ENCODE measurements at places on chromosomes 7 and 10.

DNA sequence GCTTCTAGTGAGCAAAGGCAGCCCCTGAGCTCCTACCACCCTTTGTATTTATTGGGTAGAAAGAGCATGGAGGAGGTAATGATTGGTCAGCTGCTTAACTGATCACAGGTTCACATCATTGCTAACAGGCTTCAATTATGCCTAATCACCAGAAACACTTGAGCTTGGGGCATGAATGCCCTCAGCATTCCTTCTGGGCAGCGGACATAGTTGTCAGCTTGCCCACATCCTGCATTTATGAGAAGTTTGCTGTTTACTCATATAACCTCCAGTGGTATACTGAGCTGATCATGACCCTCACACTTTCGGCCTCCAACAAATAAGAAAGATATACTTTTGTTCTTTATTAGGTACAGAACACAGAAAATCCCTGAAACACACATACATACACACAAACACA is 140.3 kb upstream of the ODAD2 start:
- DNase-seq, result no peak

DNA sequence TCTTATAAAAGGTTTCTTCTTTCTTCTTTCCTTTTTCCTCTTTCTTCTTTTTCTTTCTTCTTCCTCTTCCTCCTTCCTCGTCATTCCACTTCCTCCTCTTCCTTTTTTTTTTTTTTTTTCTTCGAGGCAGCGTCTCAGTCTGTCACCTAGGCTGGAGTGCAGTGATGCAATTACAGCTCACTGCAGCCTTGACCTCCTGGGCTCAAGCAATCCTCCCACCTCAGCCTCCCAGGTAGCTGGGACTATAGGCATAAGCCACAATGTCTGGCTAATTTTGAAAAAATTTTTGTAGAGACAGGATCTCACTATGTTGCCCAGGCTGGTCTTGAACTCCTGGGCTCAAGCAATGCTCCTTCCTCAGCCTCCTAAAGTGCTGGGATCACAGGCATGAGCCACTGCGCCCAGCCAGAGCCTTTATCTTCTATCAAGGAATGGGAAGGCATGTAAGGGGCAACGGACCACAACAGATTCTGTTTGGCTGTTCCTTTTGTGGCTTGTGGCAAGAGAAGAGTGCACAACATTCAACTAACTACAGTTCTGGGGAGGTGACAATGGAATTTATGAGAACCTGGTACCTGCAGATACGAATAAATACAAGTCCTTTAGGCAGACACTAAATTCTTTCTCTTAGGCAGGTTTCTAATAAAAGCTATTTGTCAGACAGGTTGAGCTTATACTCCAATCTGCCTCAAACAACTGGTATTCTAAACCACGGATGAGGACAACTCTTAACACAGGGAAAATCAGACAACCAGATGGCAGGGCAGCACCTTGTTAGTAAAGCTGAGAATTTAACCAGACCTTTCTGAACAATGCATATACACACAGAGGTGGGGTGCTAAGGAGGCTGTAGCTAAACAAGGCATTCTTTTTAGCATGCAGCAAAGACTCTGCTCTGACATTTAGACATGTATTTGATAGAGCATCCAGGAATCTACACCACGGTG is 100.3 kb downstream of the DOCK4 start:
- no peak for DNase-seq

DNA sequence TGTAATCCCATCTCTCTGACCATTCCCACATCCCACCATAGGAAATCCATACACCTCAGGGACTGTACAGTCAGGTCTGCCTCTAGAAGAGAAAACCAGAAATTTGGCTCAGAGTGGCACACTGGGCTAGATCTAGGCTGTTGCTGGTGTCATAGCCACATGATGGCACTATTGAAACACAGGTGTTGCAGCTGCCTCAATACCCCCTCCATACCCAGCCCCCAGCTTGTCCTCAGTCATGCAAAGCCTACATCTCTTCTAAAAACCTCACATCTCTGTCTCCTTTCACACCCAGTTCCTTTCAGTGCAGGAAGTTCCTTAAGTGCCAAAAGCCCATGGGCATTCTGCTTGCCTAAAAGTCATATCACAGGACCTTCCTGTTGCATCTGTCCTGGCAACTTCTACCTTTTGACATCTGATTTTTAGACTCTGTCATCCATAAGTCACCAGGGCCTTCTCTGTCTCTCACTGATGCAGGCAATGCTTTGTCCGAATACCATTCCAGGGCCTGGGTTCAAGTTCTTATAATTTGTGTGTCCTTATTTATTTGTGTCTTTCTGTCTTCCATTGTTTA is 27.0 kb upstream of the HIBADH start:
- no peak for DNase-seq

GRCh38 chr7:48193421-48193820 is 22.2 kb downstream of the ABCA13 start:
- DNase-seq, result no peak

GRCh38 chr7:36707465-36707864 is 16.8 kb downstream of the AOAH start:
- no peak for DNase-seq

GRCh38 chr7:107744345-107744750 is 406 bp downstream of the CBLL1 start:
- no peak for DNase-seq

DNA sequence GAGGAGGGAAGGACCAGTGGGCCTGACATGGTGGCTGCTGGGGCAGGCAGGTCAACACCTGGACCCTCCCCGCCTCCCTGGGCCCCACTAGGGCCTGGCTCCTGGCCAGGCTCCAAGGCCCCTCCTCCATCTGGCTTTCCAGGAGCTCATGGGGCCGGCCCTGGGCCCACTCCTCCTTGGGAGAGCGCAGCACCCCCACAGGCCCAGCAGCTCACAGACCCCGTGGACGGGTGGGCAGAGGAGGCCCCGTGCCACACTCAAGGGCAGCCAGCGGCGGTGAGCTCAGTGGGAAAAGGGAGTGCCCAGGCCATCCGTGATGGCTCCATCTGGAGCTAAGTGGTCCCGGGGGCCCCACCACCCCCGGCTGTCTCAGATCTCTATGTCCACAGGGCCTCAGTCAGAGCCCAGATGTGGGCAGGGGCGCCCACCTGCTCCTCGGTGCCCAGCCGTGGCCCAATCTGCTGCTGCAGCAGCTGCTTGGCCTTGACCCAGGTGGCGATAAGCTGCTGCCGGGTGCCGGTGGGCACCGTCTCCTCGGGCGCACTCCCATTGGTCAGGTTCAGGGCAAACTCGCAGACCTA is 32.8 kb downstream of the CFAP46 start:
- DNase-seq, result no peak

- DNase-seq, result no peak
Observed at GRCh38 chr7:134662871-134663205, 16.2 kb downstream of the BPGM start.

DNA sequence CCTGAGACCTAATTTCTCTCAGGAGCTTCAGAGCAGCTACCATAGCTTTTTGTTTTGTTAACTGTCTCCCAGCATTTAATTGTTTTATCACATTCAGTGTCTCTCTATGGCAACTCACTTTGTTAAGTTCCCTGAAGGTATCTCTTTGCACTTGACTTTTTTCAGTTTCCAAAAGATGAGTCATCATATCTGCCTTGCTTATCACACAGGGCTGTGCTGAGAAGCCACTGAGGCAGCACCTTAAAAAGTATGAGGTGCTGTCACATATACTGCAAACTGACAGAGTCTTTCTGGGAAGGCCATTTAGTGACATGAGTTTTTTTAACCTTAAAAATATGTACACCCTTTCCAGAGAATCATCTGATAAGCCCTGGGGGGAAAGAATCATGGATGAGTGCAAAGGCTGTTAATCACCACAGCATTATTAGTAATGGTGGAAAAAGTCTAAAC is 56.8 kb downstream of the PPP1R3C start:
- DNase-seq, result no peak

DNA sequence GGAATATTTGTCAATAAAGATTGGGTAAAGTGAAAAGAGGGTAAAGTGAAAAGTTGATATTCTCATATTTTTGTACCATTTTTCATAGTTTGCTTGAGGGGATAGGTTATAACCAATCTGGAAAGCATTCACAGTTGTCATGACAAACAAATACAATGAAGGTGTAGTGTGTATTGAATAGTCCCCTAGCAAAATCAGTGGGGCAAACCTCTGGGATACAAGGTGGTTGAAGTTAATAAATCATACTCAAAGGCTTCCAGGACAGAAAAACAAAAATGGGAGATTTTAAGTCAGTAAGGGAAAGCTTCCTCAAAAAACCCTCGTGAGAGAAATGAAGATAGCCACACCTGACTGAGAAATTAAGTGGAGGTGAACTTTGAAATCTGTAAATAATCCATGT is 39.4 kb downstream of the PHTF2 start:
- DNase-seq, result no peak

DNA sequence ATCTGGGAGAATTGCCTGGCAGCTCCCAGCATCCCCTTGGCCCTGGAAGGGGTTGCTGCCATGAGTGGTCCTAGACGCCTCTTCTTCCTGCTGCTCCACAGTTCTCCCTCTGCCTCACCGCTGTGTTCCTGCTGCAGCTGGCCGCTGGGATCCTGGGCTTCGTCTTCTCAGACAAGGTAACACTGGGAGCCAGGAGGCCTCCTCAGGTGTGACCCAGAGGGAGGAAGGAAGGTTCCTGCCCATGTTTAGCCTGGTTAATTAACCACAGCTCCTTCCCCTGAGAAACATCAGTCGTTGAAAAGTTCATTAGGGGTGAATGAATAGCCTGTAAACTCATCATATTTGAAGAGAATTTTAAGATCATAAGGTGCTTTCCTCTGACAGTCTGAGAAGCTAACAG is 18.2 kb downstream of the TSPAN33 start:
- no peak for DNase-seq

DNA sequence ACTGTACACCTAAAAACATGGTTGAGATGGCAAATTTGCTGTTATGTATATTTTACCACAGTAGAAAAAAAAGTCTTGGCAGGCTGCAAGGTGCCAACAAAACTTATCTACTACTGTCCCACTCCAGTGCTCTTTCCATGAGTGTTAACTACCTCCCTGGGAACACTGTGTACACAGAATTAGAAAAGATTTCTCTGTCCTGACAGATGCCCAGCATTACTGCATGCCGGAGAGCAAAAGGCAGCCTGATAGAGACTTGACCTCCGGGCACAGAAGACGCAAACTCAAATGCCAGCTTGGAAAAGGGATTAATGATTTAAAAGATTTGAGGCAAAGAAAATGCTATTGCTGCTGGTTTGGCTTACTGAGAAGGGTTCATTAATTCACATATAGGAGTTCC is 228.8 kb downstream of the TMEM178B start:
- no peak for DNase-seq

- DNase-seq, result no peak
Observed at GRCh38 chr7:18971839-18972238, 145.6 kb downstream of the TWIST1 start.

- DNase-seq, result no peak
Observed at GRCh38 chr7:55174856-55175255, 156.0 kb downstream of the EGFR start.

- no peak for DNase-seq
Observed at GRCh38 chr7:27173511-27173955, 587 bp downstream of the HOXA10 start.

DNA sequence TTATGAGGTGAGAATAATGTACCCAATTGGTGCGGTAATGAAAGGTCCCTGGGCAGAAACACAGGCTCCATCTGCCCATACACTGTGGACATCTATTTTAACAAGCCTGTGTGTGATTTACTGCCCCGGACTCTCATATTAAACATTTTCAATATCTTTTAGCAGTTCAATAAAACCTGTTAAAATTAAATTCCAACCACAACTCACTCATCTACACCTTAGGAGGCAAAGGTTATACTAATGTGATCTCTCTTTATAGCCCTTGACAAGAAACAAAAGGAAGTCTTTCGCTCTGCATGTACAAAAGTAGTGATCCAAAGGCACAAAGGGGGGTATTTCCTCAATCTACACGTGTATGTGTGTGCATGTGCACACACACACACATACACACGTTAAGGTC is 186.0 kb downstream of the PARD3 start:
- DNase-seq, result no peak

DNA sequence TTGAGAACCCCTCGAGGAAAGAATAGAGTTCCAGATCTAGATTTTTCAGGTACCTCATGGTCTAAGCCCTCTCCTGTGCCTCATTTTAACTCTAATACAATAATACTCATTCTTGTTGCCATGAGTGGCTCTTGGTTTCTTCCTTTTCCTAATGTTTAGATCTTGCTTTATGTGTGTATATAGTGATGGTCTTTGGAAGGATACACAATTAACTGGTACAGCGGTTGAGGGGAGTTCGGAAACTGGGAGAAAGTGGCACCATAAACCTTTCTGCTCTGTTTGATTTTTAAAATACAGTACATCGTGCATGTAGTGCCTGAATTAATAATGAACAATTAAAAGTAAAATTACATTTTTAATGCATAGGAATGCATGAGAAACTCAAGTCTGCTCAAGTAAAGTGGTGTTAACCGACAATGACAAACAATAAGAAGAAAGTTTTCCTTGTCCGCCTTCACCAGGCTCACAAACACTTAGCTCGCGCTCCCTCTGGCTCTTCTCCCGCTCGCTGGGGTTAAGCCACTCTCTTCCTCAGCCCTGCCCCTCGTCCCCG is 386 bp upstream of the EIF4EBP2 start:
- no peak for DNase-seq

DNA sequence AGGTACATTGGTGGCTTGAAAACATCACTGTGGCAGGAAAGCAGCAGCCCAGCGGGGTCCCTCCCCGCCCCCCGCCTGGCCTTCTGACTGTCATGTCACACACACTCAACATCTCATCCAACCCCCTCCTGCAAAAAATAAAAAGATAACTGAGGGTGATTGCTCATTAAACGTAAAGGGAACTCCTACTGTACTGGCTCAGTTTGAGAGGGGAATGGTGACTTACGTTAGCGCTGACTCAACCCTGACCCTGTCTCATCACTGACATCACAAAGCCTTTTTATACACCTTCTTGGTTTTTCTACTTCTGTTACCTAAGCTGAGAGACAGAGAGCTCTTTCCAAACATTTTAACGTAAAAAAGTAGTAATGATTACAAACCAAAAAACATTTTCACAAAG is 48.8 kb downstream of the ADARB2 start:
- no peak for DNase-seq

- no peak for DNase-seq
Observed at GRCh38 chr7:55212838-55213237, 152.3 kb upstream of the LANCL2 start.

DNA sequence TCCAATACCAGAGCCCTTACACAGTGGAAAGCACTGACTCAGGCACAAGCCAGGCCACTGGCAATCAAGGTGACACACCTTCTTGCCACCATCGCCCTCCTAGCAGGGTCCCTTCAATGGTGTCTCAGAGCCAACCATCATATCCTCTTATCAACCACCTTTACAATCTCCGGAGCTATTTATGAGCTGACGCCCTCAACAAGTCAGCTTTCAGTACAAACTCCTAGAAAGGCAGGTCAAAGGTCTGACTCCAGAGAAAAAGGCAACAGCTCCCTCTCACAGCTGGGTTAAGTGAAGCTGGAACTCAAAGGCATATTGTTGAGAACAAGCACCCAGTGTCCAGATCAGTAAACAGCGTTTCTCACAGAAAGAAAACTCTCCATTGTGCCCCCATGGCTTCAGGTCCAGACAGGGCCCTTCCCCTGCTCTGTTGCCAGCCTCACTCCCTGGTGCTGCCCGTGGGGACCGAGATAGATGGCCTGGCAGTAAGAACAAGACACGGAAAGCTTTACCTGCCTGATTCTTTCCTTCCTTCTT is 2.4 kb downstream of the ZNF3 start:
- no peak for DNase-seq

Data from esophagus squamous epithelium (tissue), 5 donors.